ENCODE measurements at places on chromosomes 5 and 9. TPM values are rescaled to one million over a fixed set of nuclear protein-coding genes. Genes with fewer than 3 reads are reported as not detected.

DNA sequence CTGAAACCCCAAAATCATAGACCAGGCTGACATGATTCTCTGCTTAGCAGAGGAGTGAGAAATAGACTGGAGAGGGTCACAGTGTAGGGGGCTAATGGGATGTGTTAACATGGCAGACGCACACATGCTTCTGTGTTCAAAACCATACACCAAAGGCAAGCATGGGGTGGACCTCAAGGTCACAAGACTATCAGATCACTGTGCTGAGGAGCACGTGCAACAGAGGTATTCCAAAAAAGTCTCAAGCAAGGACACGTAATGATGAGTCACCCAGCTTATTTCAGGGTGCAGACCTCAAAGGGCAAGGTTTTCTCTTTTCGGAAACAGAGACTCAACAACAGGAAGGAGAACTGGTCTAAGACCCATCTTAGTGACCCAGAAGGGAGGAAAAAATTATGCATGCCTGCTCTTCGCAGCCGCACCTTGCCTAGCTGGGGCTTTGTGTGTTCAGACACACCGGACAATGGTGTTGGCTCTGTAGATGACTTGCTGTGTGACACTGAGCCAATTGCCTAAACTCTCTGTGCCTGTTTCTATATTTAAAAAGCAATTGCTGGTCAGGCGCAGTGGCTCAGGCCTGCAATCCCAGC lies 20.3 kb downstream of the WHRN start:
- peak; percentile 32 for DNase-seq
- no peaks in the 10 kb centered on the region for H3K36me3 ChIP-seq
- no peaks in the 10 kb centered on the region for H3K27me3 ChIP-seq
- no peak overlapping the region for H3K4me3 ChIP-seq
- H3K4me1 ChIP-seq = peaks cover 14% of the 10 kb centered on the region

DNA sequence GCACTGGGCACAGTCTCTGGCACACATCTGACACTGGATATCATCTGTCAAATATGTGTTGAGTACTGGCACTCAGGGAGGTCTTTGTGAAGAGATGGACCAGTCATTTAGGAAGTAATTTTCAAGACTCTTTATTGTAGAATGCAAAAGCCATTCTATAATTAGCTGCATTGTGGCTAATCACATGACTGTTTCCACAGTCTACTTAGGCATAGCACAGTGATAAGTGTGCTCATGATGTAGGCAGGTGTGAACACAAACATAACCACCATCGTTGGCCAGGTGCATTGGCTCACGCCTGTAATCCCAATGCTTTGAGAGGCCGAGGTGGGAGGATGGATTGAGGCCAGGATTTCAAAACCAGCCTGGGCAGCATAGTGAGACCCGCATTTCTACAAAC lies 62.2 kb downstream of the CFAP77 start:
- no peak overlapping the region for H3K4me3 ChIP-seq
- no peaks in the 10 kb centered on the region for H3K27me3 ChIP-seq
- no peak overlapping the region for H3K27ac ChIP-seq
- no peaks in the 10 kb centered on the region for H3K4me1 ChIP-seq

- no peak overlapping the region for H3K27ac ChIP-seq
- DNase-seq = no peak
- no peaks in the 10 kb centered on the region for H3K27me3 ChIP-seq
- no peaks in the 10 kb centered on the region for H3K4me1 ChIP-seq
Measured at GRCh38 chr5:76836585-76836984, 13.2 kb upstream of the S100Z start.

DNA sequence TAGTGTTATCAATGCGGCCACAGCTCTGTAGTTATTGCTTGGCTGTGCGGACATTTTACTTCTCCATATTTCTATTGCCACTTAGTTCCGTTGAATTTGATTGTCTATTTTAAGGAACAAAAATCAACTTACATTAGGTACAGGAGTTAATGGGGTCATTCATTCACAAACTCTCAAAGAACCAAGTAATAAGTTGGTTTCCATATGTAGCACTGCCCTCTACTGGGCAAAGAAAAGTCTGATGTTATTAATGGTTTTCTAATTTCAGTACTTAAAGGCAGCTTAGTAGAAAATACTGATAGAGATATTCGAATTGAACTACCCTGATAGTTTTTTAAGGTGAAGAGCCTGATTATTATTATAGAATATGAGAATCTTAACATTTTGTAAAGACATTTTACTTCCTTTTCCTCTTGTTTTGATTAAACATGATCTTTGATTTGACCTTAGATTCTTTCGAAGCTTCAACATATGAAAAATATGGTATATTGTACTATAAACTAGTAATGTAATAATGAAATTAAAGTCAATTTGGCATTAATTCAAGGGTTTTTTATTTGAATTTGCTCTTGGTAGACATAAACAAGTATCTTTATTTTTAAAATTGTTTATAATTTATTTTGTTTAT lies 119.5 kb upstream of the CTNND2 start:
- H3K27me3 ChIP-seq = no peaks in the 10 kb centered on the region
- no peak overlapping the region for H3K4me3 ChIP-seq
- peak; percentile 2 for DNase-seq
- H3K27ac ChIP-seq = no peak overlapping the region

DNA sequence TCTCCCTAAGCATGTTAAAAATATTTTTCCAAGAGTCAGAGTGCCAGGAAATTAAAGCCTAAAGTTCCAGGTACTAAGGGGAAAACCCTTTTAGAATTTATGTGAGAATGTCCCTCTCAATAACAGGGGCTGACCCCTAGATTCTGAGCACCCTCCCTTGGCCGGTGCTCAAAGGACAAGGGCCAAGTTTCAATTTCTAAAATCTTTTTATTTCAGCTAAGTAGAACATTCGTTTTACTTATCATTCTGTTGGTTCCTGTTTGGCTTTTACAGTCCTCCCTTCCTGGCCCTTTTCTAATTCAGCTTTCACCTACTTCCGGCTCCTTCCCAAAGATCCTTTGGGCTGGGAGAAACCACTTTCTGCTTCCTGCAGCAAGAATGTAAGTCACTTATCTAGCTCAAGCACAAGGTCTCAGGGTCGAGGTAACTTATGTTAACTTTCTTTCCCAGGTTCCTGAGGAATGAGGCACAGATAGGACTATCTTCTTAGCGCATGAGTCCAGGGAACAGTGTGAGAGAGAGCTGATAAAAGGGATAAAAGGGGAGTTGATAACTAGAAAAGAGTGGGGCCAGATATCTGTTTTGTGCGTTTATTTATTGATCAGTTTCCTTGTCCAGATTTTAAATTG lies 34.6 kb upstream of the F2RL2 start:
- peaks cover 66% of the 10 kb centered on the region for H3K36me3 ChIP-seq
- no peak overlapping the region for H3K4me3 ChIP-seq
- H3K27me3 ChIP-seq = no peaks in the 10 kb centered on the region
- no peak for DNase-seq
- H3K27ac ChIP-seq = no peak overlapping the region
- no peaks in the 10 kb centered on the region for H3K4me1 ChIP-seq

- H3K27ac ChIP-seq = no peak overlapping the region
- H3K36me3 ChIP-seq = no peaks in the 10 kb centered on the region
- no peak for DNase-seq
- no peak overlapping the region for H3K4me3 ChIP-seq
- no peaks in the 10 kb centered on the region for H3K4me1 ChIP-seq
- no peaks in the 10 kb centered on the region for H3K27me3 ChIP-seq
Measured at GRCh38 chr5:72515211-72515610, 8.0 kb upstream of the ZNF366 start.

GRCh38 chr9:70865471-70865870 lies 255.9 kb downstream of the TRPM3 start:
- no peaks in the 10 kb centered on the region for H3K27me3 ChIP-seq
- no peak overlapping the region for H3K27ac ChIP-seq
- H3K36me3 ChIP-seq = no peaks in the 10 kb centered on the region
- no peak overlapping the region for H3K4me3 ChIP-seq
- DNase-seq = no peak
- no peaks in the 10 kb centered on the region for H3K4me1 ChIP-seq

GRCh38 chr5:83162601-83163000 lies 85.3 kb downstream of the XRCC4 start:
- no peaks in the 10 kb centered on the region for H3K36me3 ChIP-seq
- no peaks in the 10 kb centered on the region for H3K4me1 ChIP-seq
- no peak overlapping the region for H3K4me3 ChIP-seq

GRCh38 chr9:696332-697323 lies 144.9 kb upstream of the DMRT1 start:
- H3K27ac ChIP-seq = no peak overlapping the region
- no peaks in the 10 kb centered on the region for H3K27me3 ChIP-seq
- H3K4me3 ChIP-seq = no peak overlapping the region
- no peak for DNase-seq
- H3K4me1 ChIP-seq = no peaks in the 10 kb centered on the region
- H3K36me3 ChIP-seq = no peaks in the 10 kb centered on the region

CRB2 gene
- not detected for polyA plus RNA-seq

C5orf58 gene
- 2.4 TPM for polyA plus RNA-seq

NXNL2 gene
- polyA plus RNA-seq = not detected

All from CD4-positive, alpha-beta memory T cell (primary cell).